Activated CD4-positive, alpha-beta T cell treated with anti-CD3 and anti-CD28 coated beads for 36 hours (primary cell): ENCODE measurements at places on chromosomes 2 and 18. TPM values are rescaled to one million over a fixed set of nuclear protein-coding genes. Genes with fewer than 3 reads are reported as not detected.
A peak's percentile ranks its signal among the peaks of the same experiment; 100 is the strongest.

DNA sequence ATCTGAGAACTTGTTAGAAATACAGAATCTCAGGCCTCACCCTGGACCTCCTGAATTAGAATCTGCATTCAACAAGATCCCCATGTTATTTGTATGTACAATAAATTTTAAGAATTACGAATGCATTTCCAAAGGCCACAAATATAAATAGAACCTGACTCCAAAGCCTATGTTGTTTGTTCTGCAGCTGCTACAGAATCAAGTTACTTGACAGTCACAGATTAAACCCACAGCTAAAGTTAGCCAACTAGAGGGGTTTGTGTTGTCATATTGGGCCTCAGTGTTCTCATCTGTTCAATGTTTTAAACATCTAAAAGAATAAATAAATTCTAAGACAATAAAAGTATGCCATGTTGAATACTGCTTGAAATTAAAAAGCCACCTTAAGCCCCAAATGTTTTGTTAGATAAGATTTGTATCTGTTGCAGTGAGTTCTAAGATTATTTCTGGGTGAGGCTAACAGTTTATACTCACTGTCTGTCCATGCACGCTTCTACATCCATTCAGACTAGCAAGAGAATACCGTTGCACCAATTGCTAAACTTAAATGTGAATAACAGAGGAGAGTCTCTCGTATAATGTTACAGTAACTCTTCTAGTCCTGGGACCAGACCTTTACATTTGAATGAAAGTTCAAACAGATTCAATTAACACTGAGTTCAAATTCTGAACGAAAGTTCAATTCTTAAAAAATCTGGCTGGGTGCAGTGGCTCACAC is 200.4 kb downstream of the MEMO1 start:
- DNase-seq = no peak

GRCh38 chr2:229689307-229689839 is 25.0 kb downstream of the DNER start:
- DNase-seq = no peak

DNA sequence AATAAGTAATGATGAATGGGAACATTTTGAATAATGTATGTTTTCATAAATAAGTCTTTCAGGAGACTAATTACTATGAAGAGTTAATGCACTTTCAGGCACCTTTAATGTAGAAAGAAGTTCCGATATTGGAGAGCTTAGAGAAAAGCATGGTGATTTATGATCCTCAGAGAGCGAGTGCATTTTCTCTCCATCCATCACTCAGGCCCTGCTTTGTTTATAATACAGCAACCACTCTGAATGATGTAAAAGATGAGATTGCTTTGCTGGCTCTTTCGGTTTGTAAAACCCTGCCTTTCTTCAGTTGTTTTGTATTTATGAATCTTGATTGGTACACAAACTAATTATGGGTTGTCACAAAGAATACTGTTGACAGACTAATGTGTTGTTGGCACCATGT is 132.0 kb downstream of the NYAP2 start:
- no peak for DNase-seq

GRCh38 chr2:200263279-200263678 is 43.2 kb upstream of the SPATS2L start:
- DNase-seq = no peak

DNA sequence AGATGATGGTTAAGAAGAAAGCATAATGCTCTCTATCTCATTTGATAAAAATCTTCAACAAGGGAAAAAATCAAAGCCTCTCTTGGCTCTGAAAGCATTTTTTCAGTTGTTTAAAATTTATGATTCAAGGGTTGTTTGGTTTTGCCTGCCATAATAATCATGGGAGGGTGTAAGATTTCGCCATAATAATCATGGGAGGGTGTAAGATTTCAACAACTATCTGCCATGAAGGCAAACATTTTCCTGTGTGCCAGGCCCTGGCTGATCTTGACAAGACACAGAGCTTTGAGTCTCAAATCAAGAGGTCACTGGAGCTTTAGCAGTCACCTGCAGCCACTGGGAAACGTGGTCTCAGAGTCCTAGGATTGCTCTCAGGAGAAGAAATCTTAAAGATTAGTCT is 175.1 kb upstream of the PIEZO2 start:
- DNase-seq = no peak

- no peak for DNase-seq
Measured at GRCh38 chr2:42840760-42841159, 48.4 kb upstream of the HAAO start.

DNA sequence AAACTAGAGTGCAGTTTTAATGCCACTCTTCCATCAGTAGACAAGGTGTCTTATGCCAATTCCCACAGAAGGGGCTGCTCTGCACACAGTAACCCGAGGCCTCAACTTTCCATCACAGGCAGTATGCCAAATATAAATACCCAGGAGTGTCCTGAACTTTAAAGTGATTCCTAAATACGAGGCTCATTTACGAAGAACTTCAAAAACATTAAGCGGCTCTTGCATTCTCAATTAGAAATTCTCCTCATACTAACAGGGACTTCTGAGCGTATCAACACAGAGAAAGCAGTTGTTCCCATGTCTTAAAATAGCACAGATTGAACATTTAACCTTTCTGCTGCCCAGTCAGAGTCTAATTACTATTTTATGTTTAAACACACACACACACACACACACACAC is 638.6 kb downstream of the ERBB4 start:
- DNase-seq = no peak

DNA sequence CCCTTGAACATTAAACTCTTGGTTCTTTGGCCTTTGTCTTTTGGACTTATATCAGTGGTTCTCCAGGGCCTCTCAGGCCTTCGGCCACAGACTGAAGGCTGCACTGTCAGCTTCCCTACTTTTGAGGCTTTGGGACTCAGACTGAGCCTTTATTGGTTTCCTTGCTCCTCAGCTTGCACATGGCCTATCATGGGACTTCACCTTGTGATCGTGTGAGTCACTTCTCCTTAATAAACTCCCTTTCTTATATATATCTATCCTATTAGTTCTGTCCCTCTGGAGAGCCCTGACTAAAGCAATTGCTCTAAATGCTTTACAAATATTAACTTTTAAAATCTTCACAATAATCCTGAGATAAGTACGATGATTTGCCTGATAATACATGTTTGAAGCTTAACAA is 353.6 kb upstream of the TRIB2 start:
- no peak for DNase-seq

GRCh38 chr18:5891184-5891853 is 4.0 kb downstream of the TMEM200C start:
- peak; percentile 7 for DNase-seq

GRCh38 chr2:190080527-190081049 is 18.1 kb upstream of the MSTN start:
- no peak for DNase-seq

DNA sequence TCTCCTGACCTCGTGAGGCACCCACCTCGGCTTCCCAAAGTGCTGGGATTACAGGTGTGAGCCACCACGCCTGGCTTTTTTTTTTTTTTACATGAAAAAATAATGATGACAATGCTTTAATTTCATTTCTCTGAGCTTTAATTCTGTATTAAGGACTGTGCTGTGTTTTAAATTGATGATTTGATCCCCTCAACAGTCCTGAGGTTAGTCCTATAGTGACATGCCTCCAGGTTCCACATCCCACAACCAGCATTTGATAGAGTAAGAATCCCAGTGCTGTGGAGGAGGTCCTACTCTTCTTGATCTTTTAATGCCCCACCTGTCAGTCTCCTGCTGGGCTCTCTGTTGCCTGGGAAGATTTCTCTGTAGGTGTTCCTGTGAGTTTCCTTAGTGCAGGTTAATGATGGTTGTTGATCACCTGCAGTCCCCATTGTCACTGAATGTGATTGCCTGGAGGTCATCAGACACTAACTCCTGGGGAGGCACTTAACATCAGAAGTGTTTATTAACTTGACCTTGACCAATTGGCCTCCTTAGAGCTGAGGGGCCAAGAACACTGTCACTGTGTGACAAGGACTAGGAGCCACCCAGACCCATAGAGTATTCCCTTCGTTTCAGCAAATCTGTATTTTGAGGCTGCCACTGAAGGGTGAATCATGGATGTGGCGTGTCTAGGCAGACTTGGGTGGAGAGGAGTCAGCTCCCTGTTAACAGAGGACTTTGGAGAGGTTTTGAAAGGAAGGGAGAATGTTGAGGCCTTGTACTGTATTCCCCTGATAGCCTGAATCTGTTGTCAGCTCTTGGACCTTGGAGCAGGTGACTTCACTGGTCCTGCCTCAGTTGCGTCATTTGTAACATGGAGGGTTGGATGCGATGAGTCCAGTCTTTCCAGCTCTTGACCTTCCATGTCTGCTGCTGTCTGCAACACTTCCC is 11.5 kb downstream of the ASAP2 start:
- DNase-seq = no peak

- no peak for DNase-seq
Measured at GRCh38 chr2:39730276-39730675, 48.8 kb downstream of the THUMPD2 start.

CNTNAP5 gene
- not detected for total RNA-seq

KYNU gene
- not detected for total RNA-seq

SH3RF3 gene
- total RNA-seq = 1.4 TPM

UCN gene
- 1.5 TPM for total RNA-seq
